ENCODE measurements at places on chromosomes 16 and 17. TPM values are rescaled to one million over a fixed set of nuclear protein-coding genes. Genes with fewer than 3 reads are reported as not detected.

GRB7 gene
- total RNA-seq = not detected

LDHD gene
- not detected for total RNA-seq

NLGN2 gene
- total RNA-seq = 29.2 TPM

TELO2 gene
- total RNA-seq = 60.5 TPM

TLCD3B gene
- total RNA-seq = 0.99 TPM

TBC1D3B gene
- total RNA-seq = 3.3 TPM

GPR139 gene
- total RNA-seq = not detected

SHCBP1 gene
- 42.2 TPM for total RNA-seq

ARHGAP44 gene
- 0.55 TPM for total RNA-seq

PRR35 gene
- total RNA-seq = not detected

SCNN1B gene
- total RNA-seq = not detected

ANKRD40CL gene
- not detected for total RNA-seq

PYDC1 gene
- total RNA-seq = not detected

C1QTNF8 gene
- total RNA-seq = not detected

PRSS21 gene
- total RNA-seq = not detected

EFCAB5 gene
- 0.40 TPM for total RNA-seq

All from endothelial cell of umbilical vein (primary cell).